ENCODE measurements at places on chromosomes 7 and 10.
A peak's percentile ranks its signal among the peaks of the same experiment; 100 is the strongest.

- DNase-seq = no peak
Measured at GRCh38 chr10:69819716-69820506, 18.2 kb downstream of the COL13A1 start.

DNA sequence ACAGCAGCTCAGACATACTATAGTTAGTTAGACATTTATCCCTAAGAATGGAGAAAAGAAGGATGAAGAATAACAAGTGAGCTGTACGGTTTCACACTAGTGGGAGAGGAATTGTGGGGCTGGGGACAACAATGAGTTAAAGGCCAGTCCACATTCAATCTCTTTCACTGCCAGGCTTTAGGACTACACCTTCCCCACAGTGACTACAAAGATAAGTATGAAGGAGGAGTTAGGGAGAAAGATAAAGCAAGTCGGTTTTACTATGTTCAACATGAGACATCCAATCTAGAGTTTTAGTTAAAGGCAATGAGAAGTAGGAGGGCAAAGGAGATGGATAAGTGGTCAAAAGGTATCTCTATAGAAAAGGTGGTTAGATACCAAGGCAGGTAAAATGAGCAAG lies 16.3 kb downstream of the ARHGAP12 start:
- no peak for DNase-seq

GRCh38 chr10:123103944-123104343 lies 31.8 kb upstream of the HMX3 start:
- no peak for DNase-seq

DNA sequence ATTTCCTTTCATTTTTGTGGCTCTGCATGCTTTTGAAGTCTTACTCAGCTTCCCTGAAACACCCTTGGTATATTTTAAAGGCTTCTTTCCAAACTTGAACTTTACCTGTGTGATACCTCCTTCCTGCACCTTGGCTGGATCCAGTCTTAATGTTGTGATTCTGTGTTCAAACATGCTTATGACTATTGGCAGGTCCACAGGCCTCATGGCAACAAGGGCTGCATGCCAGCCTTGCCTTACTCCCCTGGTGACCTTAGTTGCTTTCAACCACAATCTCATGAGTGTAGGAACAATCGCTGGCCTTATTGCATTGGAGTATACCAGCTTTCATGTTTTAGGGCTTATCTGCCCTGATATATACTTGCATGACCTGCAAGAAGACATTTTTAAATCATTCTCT lies 238.7 kb downstream of the KIF20B start:
- DNase-seq = no peak

- no peak for DNase-seq
Measured at GRCh38 chr7:22858640-22859561, 36.3 kb upstream of the TOMM7 start.

DNA sequence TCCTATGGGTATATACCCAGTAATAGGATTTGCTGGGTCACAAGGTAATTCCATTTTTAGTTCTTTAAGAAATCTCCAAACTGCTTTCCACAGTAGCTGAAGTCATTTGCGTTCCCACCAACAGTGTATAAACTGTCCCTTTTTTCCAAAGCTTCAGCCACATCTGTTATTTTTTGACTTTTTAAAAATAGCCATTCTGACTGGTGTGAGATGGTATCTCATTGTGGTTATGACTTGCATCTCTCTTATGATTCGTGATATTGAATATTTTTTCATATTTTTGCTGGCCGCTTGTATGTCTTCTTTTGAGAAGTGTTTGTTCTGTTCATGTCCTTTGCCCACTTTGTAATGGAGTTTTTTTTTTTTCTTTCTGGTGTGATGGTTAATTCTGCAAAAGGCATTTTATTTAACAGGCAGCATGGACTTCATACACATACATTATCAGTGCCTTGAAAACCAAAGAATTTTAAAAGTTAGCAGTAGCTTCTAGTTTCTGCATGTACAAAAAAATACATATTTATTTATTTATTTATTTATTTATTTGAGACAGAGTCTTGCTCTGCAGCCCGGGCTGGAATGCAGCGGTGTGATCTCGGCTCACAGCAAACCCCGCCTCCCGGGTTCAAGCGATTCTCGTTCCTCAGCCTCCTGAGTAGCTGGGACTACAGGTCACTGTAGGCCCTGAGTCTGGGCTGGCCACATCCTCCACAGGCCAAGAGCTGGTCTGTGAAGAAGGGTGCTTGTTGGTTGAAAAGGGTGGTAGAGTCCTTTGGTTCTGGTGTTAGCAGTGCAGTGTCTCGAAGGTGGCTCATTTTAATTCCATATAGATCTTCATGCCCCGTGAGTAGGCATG lies 32.3 kb downstream of the AGR3 start:
- no peak for DNase-seq

DNA sequence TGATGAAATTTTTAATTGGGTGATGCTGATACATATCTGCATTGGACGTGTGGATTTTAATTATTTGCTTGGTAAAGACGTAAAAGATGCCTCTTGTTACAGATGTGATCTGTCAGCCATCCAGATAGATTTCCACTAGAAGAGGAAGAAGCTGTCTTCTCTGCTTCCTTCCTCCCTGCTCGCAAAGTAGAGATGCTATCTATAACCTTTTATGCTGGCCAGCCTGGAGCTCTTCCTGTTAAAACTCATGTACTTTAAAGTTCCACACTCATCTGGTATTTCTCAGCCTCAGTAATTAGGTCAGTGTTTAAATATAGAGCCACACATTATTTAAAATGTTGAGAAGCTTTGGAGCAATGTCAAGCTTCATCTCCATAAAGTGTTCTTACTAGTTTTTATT lies 51.2 kb upstream of the TMEM229A start:
- no peak for DNase-seq

DNA sequence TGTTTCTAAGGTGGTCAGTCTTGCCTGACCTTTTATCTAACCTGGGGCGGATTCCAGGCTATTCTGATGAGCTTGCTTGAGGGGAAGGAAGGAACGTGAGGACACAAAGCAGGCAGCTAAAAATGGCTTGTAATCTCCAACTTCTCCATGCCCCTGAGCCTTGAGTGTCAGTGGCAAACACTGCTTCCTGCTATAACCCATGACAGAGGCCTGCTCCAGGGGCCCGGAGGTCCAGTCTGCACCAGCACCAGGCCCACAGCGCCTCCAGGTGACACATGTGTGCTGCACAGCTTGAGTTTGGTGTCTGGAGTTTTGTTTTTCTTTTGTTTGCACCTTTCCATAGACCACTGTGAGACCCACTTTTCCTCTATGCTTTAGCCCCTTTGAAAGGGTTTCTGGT lies 207.9 kb downstream of the PAXIP1 start:
- DNase-seq = no peak

- no peak for DNase-seq
Measured at GRCh38 chr7:128171342-128171918, 69.6 kb upstream of the LEP start.

- no peak for DNase-seq
Measured at GRCh38 chr7:46071076-46071475, 150.0 kb upstream of the IGFBP3 start.

- DNase-seq = no peak
Measured at GRCh38 chr7:97025130-97025499, 484 bp upstream of the DLX5 start.

DNA sequence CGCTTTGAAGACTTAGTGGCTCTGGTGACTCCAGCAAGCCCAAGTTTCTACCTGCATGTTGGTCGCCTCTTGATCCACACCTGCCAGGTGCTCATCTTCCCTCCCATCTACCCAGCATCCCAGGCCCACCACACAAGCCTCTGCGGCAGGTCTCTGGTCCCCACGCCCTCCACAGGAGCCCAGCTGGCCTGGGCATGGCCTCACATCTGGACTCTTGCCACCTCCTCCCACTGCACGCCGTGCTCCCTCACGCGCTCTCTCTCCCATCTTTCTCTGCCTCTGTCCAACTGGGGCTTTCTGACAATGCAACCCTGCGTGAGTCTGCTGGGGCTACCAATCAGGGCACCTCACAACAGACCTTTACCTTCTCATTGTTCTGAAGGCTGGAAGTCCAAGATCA lies 50.2 kb upstream of the FGFR2 start:
- no peak for DNase-seq

GRCh38 chr7:45689011-45689796 lies 115.0 kb downstream of the ADCY1 start:
- no peak for DNase-seq

GRCh38 chr10:112721080-112721698 lies 228.9 kb upstream of the TCF7L2 start:
- DNase-seq = peak; percentile 30

- DNase-seq = no peak
Measured at GRCh38 chr7:133331861-133332260, 79.0 kb downstream of the EXOC4 start.

GRCh38 chr7:22786290-22786932 lies 36.2 kb downstream of the TOMM7 start:
- DNase-seq = no peak

DNA sequence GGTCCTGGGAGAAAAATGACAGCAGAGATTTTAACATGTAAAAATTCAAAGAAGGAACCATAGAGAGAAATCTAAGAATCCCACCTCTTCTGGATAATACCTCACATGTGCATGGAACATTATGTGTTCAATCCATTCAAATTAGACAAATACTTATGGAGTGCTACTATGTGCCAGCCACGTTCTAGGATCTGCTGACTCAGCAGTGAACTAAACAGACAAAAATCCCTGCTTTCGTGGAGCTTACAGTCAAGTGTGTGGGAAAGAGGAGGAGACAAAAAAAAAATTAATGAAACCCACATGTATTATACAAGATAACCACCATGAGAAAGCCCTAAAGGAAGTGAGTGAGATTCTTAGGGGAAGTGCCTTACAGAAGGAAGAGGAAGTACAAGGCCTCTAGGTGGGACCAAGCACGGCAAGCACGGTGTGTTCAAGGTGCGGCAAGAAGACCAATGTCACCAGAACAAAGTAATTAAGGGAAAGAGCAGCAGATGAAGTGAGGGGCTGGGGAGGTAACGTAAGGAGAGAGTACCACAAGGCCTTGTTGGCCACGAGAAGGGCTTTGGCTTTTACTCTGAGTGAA lies 71.0 kb downstream of the SLC25A13 start:
- DNase-seq = no peak

DNA sequence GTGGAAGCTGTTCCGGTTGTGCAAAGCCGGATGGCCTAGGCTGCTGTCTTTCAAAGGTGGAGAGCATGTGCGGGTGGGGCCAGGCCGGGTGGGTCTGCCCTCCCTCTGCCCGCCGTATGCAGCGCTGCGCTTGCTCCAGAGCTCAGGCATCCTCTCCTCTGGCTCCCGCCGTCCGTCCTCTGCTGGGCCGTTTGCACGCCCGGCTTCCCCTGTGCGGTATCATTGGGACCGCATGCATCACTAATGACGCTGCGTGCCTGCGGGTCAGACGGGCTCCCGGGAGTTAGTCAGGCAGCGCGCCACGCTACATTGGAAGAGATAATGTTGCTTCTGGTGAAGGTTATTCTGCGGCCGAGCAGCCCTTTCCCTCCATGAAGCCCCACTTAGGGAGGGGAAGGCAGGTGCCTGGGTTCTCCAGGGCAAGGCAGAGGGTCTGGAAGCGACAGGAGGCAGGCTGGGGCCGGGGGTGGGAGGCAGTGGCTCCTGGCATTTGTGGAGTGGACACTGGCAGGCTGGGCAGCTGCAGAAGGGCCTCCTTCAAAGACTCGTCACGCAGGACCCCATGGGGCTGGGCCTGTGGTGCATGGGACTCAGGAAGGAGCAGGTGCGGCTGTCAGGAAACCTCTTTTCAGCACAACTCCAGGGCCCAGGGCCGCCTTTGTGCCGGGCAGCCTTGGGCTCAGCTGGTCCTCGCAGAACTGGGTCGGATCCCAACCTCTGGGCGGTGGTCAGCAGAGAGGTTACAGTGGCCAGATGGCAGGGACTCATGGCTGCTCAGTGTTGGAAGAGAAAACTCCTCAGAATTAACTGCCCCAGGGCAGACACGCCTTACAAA lies 318.5 kb downstream of the WDR37 start:
- DNase-seq = no peak

GRCh38 chr7:129376778-129377700 lies 57.2 kb upstream of the STRIP2 start:
- peak; percentile 32 for DNase-seq

DNA sequence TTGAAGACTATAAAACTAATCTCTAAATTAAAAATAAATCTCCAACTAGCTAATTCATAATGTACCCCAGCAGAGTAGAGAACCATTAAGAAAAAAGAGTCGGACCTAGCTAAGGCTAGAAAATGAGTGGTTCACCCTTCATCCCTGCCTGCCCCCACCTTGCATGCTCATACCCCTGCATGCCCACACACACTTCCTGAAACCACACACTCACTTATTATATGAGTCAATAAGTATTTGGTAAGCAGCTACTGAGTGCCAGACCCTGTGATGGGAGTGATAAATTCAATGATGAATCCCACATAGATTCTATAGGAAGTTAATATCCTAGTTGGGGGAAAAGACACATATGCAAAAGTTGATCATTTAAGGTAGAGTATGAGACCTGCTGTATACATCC lies 152.9 kb upstream of the INHBA start:
- no peak for DNase-seq

DNA sequence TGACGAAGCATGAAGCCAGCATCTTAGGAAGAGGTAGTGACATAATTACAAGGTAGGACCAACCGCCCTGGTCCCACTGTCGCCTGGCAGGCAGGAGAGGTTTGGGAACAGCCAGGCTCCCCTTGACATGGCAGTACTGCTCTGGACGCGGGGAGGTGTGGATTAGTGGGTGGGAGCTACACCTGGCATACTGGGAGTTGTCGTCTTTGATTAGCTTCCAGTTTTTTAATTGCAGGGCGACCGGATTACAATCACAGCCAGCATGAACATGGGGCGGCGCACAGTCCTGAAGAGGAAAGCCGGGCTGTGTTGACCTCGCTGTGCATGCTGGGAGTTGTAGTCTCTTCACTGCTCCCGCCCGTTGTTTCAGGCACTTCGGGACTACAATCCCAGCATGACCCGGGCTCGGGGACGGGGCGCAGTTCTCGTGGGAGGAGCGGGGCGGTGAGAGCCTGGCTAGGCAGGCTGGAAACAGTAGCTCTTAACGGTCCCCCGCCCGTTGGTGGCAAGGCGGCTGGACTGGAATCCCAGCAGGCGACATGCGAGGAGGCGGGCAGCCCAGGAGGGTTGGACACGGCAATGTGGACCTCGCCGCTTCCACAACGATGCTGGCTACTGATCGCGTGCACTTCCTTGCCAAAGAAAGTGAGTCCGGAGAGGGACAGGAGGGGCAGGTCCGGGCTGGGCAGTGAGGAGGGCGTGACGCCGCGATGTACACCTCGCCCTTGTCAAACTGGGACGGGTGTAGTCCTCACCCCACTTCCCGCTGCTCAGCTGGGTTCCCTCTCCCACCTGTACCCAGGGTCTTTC lies 98.0 kb upstream of the ZNF722 start:
- peak; percentile 80 for DNase-seq

DNA sequence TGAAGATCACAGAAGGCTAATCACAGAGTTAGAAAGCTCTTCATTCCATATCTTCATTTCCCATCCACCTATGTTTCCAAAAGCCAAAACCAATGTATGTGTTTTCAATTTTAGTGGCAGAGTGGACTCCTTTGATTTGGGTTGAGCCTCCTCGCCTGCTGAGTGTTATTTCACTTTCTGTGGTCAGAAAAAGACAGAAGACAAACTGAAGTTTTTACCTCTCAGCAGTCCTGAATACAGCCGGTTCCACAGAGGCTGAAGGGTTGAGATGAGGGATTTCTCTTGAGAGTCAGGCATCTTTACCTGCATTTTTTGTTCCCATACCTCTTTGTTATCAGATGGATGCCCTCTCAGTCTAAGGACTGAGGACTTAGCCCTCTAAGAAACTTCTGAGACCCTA lies 659.6 kb downstream of the CCSER2 start:
- DNase-seq = no peak

Measured in CD4-positive, alpha-beta T cell treated with Interleukin-4 for 4 hours (primary cell).